ENCODE measurements at places on chromosomes 12 and 14. TPM values are rescaled to one million over a fixed set of nuclear protein-coding genes. Genes with fewer than 3 reads are reported as not detected.

Gene LRFN5
- 0.50 TPM for total RNA-seq

Gene KLHDC1
- 7.7 TPM for total RNA-seq

Gene HOXC12
- total RNA-seq = not detected

Gene UBC
- 1,154 TPM for total RNA-seq

Gene BHLHE41
- 31.5 TPM for total RNA-seq

Gene LIN7A
- total RNA-seq = 2.2 TPM

All from prostate gland (tissue), 2 donors.